ENCODE measurements at places on chromosomes 1 and 21. TPM values are rescaled to one million over a fixed set of nuclear protein-coding genes. Genes with fewer than 3 reads are reported as not detected.
A peak's percentile ranks its signal among the peaks of the same experiment; 100 is the strongest.

DNA sequence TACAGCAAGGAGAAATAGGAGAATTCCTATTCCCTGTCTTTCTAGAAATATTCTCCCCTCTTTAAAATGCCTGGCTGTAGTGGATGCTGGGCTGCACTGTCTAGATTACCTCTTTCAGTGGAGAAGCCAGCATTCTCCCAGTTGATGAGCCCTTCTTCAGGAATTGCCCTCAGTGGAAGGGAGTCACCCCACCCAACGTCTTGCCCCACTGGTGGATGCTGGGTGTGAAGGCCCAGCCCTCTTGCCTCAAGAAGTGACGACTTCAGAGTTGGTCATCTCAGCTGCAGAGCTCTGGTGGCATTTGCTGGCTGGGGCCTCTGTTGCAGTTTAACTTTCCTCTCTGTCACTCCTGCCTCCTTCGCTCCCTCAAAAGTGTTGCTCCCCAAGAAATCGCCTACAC, 248.2 kb downstream of the ATG4C start:
- no peak for DNase-seq

DNA sequence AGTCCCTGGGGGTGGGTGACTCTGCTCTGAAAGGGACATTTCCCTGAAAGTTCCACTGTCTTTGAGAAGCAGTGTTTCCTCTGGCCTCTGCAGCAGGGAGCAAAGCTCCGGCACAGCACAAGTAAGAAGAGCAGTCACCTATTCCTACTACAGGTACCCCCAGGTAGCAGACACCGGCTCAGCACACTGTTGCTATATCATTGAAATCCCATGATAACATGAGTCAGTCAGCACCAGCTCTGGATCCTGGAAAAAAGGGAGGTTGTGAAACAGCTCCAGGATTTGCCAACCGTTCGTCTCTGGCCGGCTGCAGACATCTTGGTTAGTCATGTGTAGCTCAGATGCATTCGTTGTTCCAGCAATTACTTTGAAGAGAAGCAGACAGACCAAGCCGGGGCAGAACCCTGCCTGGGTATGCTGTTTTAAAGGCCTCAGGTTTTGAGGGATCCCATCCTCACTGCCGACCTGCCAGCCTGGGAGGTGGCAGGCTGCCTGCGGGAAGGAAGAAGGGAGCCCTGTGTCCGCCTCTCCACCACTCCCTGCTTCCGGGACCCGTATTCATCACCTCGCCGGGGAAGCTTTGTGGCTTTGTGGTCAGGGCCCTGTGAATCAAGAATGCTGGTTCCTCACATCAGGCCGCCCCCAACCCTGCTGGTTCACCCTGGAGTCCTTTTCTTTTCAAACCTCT, 139.2 kb downstream of the CLIC6 start:
- DNase-seq: no peak

The TEDDM1 gene
- not detected for total RNA-seq

GRCh38 chr1:92922356-92923035, 38.8 kb downstream of the DIPK1A start:
- no peak for DNase-seq

The UBL4B gene
- not detected for total RNA-seq

DNA sequence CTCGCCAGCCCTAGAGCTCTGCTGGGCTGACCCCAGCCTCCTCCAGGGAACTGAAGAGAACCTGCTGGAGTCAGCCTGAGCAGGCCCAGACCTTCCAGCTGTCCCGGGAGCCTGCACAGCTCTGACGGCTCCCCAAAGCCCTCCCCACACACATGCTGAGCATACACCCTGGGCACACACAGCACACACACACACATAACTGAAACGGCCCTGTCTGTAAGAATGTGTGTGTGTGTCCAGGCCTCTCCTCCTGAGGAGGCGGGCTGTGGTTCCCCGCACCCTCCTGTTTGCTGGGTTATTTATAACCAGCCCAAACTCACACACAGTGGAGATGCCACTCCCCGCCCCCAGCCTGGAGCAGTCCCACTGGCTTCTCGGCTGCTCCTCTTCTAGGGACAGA, 20.2 kb downstream of the SDC3 start:
- peak; percentile 58 for DNase-seq

DNA sequence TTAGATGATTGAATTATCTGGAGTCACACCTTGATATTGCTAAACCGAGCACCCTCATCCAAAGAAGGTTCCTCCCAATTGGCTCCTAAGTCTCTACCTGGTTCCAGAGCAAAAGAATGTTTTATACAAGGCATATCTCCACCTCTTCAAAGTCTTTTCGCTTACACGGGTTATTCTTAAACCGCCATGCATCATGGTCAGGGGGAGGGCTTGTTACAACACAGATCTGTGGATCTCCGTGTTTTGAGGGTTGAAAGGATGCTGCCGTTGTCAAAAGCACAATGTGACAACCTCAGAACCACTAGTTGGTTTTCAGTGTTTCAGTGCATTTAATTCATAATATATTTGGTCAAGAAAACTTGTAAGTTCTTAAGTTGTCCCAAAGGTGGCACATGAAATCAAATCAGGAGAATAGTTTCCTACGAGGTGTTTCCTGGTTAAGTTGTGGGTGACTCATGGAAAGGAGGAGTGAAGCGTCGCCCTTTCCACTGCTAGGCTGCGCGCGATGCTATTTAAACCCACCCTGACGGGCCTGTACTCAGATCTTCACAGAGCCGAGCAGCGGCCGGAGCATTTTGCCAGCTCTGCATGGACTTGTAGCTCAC, 1531.6 kb upstream of the TPTE start:
- DNase-seq: peak; percentile 87

GRCh38 chr1:30414086-30414850, 309.1 kb downstream of the MATN1 start:
- no peak for DNase-seq

DNA sequence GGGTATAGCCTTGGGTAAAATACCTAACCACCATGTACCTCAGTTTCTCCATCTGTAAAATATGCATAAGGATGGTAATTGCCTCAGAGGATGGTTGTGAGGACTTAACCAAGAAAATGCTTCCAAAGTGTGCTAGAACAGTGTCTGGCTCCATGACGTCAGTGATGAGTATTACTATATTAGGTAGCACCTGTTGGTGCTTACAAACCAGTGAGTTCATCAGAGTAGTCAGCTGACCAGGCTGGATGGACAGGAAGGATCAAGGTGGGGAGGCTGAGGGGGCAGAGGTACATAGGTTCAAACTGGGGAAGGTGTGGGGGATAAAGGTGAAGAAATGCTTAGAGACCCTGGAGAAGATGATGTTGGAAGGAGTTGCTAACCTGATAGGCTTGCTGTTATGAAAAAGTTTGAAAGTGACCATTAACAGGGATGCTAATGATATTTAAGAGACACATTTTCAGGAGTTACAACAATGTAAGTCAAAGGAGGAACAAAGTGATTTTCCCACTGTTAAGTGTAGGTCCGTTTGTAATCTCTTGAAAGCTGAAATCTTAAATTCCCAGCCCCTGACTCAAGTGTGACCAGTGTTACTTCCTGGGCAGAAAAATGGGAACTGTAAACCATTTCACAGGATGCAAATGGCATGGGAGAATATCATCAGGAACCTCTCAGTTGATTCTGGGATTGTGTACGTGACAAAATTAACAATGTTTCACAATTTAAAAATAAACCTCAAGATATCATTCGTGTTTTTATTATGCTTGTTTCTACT, 4.4 kb downstream of the NTPCR start:
- DNase-seq: no peak

DNA sequence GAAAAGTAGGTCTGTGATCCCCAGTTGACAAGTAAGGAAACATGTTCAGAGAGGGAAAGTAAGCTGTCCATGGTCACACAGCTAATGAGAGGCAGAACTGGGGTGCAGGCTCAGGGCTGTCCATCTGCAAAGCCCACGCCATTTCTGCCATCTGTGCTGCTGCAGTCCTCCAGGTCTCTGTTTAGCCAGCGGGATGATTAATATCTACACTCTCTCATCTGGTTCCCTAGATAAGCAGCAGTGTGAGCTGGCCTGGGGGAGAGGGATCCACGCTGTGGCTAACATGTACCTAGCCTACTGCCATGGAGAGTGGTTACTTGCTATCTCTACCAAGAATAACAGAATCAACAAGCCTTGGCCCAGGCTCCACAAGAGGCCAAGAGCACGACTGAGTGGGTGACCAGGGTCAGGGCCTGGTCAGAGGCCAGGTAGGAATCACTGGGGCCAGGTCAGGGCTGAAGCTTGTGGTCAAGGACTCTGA, 75.2 kb downstream of the TRABD2B start:
- DNase-seq: peak; percentile 45

GRCh38 chr1:234214129-234214910, 158.9 kb upstream of the COA6 start:
- DNase-seq: no peak

DNA sequence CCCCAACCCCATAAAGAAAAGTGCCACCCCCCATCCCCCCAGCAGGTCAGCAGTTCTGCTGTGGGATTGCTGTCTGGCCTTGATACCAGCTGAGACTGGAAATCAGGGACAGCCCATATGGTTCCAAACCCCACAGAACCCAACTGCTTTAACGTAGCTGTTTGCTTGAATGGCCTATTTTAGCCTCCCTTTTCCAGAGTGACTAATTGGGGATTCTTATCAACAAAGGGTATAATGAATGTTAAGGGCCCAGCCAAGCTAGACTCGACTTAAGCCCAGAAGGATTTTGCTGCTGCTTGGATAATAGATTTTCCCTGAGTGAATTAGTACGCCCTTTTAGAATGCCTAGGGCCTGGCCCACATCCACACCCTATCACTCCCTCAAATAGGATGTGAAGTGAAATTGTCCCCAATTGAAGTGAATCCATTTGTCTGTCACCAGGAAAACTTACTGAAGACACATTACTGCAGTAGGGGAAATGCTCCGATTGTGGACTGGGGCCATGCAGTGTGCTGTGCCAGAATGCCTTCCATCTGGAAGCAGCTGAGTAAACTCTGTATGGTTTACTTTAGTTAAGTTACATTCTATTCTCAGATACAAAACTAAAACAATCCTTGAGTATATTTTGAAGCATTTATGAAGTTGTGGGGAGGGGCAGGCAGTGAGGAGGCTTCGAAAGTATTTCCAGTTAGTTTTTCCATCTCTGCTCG, 156.9 kb downstream of the DHRS3 start:
- DNase-seq: peak; percentile 53

GRCh38 chr1:56808410-56808809, 10.8 kb downstream of the FYB2 start:
- DNase-seq: no peak

The CYP4A11 gene
- total RNA-seq: not detected

DNA sequence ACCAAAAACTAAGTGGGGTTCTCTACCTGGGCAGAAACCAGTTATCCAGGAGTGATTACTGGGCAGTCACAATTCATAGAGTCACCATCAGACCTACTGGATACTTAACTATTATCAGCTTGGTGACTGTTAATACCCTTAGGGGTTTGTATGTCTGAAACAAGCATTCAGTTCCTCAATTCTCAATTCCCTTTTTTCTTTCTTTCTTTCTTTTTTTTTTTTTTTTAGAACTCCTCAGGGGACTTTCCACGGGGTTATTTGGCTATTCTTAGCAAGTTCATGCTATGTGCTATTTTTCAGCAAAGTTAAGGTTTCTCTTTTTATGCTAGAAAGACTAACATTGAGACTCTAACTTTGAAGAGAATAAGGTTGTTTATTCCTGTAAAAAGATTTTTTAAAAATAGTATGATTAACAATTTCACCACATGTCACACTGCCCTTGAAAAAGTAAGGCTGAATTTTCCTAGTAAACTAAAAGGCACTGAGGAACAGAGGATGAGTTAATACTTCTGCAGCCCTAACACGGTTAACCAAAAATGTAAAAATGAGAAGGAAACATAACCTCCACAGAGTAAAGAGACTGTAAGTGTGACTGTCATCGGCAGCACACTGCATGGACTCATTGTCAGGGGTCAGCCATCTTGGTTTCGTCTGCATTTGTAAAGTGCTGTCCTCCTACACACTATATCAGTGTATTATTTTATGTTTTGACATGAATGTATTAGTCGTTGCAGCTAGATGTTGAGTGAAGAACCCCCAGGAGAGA, 310.2 kb downstream of the NTNG1 start:
- DNase-seq: no peak

The RERE gene
- total RNA-seq: 51.5 TPM

DNA sequence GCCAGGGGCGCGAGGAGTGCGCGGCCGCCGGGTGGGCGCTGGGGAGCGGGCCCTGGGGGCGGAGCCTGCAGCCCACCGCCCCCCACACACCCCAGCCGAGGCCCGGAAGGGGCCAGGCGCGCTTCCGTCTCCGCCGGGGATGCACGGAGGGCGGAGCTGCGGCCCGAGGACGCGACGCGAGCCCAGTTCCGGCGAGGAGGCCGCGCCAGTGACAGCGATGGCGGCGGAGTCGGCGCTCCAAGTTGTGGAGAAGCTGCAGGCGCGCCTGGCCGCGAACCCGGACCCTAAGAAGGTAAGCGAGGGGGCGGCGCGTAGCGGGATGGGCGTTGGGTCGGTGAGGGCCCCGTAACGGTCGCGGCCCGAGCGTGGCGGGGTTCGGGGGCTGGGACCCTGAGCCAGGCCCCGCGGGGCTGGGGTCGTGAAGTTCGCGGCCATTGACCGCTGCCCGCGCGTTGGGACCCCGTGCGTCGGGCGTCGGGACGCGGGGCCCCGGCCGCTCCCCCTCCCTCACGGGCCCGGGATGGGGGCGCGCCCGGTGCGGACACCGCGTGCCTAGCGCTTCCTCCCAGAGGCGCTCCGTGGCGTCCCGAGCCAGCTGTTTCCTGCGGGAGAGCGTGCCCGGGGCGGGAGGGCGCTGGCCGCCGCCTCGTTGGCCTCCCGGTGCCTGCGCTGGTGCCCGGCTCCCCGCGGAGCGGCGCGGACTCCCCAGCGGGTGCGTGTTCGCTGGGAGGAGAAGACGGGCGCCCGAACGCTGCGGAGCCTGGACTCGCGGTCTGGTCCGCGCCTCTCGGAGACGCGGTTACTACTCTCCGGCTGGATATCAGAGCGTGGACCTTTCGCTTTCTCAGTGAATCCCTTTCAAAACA, at the start of gene ELOA:
TSS of gene ELOA (plus strand) at position 185 of the 866 bp plus-strand sequence. CDS start at position 218, 33 bp downstream.
- peak; percentile 93 for DNase-seq

GRCh38 chr1:150024156-150024555, 13.6 kb upstream of the OTUD7B start:
- no peak for DNase-seq

GRCh38 chr1:44485229-44485933, 80.3 kb downstream of the RNF220 start:
- DNase-seq: peak; percentile 87

DNA sequence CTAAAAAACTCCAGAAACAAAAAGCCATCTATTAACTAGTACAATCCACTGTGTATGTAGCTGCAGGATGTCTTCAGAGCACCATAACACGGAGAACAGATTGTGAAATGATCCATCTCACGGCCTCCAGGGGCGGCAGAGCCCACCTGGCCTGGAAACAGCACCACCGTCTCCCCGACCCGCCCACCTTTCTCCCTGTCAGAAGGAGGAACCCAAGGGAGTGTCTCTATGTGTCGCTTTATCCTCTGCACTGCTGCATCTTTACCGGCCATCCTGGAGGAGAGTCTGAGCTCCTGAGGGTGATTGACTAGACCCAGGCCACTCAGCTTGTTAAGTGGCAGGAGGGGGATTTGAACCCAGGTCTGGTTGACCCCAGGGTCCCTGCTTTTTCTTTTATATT, 405.0 kb downstream of the MATN1 start:
- no peak for DNase-seq

DNA sequence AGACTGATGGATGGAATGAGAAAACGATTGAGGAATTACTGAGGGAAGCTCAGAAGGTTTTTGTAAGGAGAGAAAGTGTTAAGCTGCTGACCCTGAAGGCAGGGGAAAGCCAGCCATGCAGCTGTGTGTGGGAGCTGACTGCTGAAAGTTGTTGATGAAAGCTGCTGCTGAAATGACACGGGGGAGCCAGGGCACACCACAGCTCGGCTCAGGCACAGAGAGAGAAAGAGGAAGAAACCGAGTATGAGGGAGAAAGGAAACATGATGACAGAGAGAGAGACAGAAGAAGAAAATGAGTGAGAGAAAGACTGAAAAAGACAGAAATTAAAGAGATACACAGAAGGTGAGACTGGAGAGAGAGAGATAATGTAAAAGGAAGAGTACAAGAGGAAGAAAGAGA, 115.5 kb downstream of the LRRC53 start:
- no peak for DNase-seq

All from K562 (cell line).